NT2/D1 (cell line): ENCODE measurements at places on chromosomes 11 and 22.

- DNase-seq = no peak
These were observed 170.9 kb upstream of the NCAM1 start for GRCh38 chr11:112790286-112790685.

- DNase-seq = no peak
These were observed 20.6 kb upstream of the RNASEH2C start for GRCh38 chr11:65741185-65741584.

- no peak for DNase-seq
These were observed 70.3 kb downstream of the SOX6 start for GRCh38 chr11:16286095-16286494.

DNA sequence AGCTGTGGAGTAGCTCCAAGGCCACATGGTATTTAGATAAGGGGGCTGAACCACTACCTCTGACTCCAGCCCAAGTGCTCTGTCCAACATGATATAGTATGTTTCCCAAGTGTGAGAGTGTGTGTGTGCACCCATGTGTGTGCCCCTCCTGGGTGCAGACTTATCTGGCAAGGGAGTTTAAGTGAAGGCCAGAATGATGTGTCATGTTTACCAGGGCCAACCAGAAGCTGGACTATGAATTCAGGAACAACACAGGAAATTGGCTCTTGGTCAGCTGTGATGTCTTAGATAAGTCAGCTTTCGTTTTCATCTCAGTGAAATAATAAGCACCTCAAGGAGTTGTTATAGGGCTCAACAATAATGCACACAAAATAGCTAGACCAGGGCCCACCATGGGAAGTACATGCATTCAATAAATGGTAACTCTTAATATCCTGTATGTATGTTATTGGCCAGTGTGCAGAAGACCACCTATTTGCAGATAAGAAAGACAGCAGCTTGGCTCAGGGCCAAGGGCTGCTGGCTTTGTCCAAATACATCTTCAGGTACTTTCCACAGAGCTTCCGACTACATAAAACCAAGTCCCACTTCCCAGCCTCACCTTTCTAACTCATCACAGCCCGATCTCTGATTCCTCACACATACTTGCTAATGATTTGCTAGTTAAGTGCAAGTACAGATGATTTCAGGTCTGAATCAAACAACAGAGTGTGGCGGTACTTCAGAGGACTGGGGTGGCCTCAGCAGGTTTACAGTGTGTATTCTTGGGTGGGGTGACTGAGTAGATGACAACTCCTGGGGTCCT, 120.9 kb downstream of the ME3 start:
- no peak for DNase-seq

- DNase-seq = no peak
These were observed 92.8 kb upstream of the LINC01488 start for GRCh38 chr11:69388661-69389060.

DNA sequence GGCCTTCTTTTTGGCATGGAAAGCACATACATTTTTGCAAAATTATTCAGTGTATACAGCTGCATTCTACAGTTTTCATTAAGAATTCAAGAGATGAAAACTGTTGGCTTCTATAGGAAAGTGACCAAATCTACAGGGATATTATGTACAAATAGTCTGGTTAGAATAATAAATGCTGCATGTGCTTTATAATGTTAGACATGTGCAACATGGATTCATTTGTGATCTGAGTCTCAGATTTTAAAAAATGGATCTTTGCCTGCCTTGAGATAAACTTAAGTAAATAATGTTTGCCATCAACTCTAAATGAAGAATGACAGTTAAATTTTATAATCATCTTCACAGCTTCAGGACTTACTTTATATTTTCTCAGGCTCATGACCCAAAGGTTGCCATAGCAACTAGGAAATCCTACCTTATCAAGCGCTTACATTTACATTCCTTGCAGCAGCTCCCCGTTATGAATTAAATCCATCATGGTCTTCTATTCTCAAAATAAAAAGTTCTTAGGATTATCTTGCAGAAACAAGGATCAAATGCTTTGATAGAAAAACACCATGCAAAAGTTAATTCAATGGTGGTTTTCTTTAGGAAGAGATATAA, 200.2 kb downstream of the CADM1 start:
- DNase-seq = no peak
